ENCODE measurements at places on chromosomes 6 and 20.
A peak's percentile ranks its signal among the peaks of the same experiment; 100 is the strongest.

- DNase-seq = no peak
Observed at GRCh38 chr6:3825851-3826581, 23.2 kb upstream of the FAM50B start.

DNA sequence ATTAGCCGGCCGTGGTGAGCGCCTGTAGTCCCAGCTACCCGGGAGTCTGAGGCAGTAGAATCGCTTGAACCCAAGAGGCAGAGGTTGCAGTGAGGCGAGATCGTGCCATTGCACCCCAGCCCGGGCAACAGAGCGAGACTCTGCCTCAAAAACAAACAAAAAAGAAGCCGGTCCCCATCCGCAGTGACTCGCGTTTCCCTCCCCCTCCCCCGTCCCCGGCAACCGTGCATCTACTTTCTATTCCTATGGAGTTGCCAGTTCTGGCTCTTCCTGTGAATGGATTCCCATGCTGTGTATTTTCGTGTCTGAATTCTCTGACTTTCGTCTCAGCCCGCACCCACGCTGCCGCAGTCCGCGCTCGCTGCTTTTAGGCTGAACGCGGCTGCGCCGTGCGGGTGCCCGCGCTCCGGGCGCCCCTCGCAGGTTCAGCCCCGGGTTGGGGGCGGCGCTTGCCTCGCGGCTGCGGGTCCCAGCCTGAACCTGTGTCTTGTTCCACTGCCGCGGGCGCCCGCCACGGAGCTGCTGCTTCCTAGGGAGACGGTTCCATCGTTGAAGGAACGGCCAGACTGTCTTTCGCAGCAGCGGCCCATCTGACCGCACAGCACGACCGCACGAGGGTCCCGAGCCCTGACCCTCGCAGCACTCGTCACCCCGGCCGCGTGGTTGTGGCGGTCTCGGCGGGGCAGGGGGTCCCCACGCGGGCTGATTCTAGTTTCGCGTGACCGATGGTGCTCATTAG, 1.1 kb upstream of the MRGBP start:
- peak; percentile 76 for DNase-seq

DNA sequence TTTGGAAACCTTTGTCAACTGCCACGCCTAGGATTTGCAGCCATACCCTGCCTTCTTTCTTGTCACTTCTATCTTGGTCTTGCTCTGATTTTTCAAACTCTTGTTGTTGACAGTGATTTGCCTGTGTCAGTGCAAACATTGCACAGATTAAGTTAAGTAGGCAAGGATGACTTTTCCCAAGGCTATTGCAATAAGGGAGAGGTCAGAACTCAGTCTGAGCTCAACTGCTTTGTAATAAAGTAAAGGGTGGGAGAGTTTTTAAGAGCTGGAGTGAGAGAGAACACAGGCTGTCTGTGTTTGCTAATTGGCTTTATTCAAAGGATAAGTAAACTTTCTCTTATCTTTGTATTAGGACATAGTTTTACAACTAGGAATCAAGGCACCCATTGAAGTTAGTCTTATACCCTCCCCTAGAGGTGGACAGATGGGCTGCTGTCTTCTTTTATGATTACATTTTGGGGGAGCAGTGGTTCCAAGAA, 448.6 kb downstream of the PHF3 start:
- DNase-seq = no peak

- DNase-seq = no peak
Observed at GRCh38 chr6:99216959-99217358, 132.5 kb downstream of the FAXC start.

DNA sequence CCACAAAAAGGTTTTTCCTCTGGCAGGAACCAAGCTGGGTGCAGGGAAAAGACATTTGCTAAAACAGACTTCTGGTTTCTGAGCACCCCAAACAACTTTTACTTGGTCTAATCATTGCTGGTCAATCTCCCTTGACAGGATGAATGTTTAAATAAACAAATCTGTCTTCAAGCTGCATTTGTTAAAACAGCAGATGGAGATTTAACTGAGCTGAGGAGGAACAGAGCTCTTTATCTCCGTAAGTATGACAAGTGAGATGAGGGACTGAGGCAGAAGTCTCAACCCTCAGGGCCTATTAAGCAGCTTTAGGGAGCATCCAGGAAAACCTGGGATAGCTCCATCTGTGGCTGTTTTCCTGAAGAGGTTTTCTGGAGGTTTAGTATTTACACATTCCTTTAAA, 40.6 kb downstream of the NINL start:
- DNase-seq = no peak

DNA sequence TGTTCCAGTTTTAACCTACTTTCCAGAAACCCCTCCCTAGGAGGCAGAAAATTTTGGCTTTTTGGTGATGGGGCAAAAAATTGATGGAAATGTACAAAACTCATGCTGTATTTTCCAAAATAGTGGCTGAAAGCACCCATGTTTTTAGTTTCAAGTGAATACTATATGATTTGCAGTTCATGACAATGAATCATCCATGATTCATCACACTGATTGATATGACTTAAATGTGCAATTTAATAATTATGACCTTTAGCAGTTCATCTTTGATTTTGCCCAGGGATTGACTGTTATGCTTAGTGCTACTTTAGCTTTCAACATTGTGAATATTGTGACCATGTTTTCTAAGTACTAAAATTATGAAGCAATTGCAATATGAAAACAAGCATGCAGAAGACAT, 478.7 kb downstream of the HTR1B start:
- no peak for DNase-seq
